ENCODE measurements at places on chromosomes 13 and 19.

DNA sequence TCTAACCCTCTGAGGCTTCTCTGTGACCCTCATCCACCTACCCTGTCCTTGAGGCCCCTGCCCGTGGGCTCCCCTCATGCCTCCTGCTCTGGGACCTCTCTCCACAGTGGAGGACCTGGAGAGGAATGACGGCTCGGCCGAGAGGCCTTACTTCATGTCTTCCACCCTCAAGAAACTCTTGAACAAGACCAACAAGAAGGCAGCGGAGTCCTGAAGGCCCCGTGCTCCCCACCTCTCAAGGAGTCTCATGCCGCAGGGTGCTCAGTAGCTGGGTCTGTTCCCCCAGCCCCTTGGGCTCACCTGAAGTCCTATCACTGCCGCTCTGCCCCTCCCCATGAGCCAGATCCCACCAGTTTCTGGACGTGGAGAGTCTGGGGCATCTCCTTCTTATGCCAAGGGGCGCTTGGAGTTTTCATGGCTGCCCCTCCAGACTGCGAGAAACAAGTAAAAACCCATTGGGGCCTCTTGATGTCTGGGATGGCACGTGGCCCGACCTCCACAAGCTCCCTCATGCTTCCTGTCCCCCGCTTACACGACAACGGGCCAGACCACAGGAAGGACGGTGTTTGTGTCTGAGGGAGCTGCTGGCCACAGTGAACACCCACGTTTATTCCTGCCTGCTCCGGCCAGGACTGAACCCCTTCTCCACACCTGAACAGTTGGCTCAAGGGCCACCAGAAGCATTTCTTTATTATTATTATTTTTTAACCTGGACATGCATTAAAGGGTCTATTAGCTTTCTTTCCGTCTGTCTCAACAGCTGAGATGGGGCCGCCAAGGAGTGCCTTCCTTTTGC lies 10.8 kb upstream of the ILF3 start:
- DNase-seq = no peak

DNA sequence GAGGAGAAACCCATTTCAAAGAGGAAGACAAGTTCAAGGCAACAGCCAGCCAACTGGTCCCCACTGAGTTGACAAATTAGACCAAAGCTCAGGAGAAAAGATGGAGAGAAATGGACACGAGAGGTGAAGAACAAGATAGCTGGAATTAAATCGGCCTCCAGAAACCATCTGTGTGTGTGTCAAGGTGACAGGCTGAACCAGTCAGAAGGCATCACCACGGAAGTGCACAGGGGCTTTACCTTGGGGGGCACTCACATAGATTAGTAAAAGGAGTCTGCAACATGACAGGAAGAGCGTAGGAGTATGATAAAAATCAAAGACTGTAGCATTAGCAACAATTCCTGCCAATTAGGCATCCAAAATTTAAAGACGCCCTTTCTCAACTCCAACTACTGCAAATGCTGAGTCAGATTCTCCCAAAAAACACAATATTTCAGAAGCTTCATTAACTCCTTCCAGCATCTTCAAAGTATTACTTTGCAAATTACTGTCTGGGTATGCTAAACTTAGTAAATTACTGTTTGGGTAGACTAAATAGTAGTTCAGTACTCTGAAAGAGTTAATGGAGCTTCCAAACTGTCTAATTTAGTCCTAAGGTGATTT lies 66.2 kb downstream of the FOXO1 start:
- no peak for DNase-seq

DNA sequence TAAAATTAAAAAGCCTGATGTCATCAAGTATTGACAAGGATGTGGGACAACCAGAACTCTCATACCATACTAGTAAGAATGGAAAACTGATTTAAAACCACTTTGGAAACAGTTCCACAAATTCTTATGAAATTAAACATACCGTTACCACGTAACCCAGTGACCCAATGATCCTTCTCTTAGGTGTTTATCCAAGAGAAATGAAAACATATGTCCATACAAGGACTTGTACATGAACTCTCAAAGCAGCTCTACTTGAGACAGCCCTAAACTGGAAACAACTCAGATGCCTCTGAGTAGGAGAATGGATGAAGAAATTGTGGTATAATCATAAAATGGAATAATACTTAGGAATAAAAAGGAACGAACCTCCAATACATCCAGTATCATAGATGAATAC lies 27.6 kb downstream of the SLC6A16 start:
- no peak for DNase-seq

DNA sequence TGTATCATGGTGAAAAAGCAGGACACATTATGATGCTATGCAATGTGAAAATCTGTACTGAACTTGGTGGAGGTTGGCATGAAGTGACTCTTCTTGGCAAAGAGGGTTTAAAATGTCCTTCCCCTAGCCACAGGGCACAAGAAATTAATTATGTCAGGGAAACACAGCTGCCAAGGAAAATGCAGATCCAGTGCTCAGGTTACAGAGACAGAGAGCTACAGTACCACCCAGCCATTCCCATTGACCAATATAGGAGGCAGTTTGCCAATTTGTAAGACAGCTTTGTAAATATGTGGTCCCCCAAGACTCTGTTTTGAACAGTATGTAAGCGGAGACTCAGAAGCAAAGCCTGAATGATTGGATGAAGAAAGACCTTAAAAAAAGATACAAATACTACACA lies 69.4 kb upstream of the KLF12 start:
- DNase-seq = no peak

GRCh38 chr13:33178209-33178840 lies 107.2 kb downstream of the STARD13 start:
- DNase-seq = no peak

DNA sequence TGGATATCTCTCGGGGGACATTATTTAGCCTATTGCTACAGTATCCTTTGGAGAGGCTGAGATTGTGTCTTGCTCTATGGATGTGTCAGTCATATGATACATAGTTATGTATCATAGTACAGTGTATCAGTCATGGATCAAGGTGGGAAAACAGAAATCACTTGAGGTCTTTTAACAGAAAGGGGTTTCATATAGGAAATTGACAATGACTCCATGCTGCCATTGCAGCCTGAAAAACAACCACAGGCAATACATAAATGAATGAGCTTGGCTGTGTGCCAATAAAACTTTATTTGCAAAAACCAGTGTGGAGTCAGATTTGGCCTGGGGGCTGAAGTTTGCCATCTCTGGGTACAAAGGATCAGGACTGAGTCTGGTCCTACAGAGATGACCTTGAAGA lies 35.4 kb downstream of the COLGALT1 start:
- DNase-seq = no peak

GRCh38 chr19:34282611-34283519 lies 28.5 kb downstream of the GARRE1 start:
- DNase-seq = no peak

- DNase-seq = no peak
Observed at GRCh38 chr13:32247887-32248286, 67.3 kb downstream of the ZAR1L start.

DNA sequence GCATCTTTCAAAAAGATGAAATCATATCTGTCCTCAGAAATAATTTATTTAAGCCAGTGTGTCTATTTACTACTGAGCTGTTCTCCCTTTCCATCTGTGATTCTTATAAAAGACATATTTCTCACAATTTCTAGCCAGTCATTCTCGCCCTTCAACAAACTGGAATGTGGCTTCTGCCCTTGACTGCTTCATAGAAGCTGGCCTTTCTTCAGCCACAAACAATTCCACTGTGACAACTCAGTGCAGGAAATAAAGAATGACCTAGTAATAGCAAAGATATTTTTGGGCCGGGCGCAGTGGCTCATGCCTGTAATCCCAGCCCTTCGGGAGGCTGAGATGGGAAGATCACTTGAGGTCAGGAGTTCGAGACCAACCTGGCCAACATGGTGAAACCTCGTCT lies 655.5 kb downstream of the PCDH9 start:
- DNase-seq = no peak

- DNase-seq = no peak
Observed at GRCh38 chr13:45240143-45240542, 39.3 kb upstream of the KCTD4 start.

DNA sequence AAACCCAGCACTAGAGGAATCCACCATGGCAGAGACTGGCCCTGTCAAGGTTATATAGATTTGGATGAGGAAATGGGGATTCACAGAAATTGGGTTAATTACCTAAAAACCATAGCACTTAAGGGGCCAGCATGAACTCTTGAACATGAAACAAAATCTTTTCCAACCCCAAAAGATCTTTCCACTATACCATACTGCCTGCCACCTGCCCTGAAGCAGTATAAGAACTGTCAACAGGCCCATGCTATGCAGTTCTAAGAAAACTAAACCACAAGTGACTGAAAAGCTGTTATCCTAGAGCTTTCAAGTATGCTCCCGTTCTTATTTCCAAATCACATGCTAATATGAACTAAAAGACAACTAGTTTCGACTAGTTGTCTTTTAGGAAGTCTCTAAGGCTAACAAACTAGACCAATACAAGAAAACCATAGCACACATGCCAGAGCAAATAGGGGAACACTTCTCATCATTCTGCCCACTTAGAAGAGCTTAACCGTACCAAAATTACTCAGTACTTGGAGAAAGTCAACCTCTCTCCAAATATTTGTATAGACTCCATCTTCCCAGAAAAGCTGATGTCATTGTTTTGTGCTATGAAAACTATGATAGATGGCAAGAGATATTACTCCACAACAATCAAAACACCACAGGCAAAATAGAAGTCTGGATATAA lies 27.5 kb downstream of the HSPH1 start:
- no peak for DNase-seq

DNA sequence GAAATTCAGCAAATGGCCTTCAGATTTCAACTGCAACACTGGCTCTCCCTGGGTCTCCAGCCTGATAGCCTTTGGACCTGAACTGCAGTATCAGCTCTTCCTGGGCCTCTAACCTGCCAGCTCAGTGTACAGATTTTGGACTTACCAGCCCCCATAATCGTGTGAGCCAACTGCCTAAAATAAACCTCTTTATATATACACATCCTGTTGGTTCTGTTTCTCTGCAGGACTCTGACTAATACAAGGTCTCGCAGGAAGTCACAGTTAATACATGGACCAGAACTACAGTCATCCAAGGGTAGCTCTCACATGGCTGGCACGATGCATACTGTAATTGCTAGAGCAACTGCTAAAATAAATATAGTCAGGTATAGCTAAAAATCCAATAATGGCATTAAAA lies 85.1 kb downstream of the KATNAL1 start:
- DNase-seq = no peak

GRCh38 chr13:44930963-44931623 lies 58.2 kb downstream of the NUFIP1 start:
- no peak for DNase-seq

GRCh38 chr13:40187324-40187795 lies 479.1 kb downstream of the FOXO1 start:
- peak; percentile 36 for DNase-seq

DNA sequence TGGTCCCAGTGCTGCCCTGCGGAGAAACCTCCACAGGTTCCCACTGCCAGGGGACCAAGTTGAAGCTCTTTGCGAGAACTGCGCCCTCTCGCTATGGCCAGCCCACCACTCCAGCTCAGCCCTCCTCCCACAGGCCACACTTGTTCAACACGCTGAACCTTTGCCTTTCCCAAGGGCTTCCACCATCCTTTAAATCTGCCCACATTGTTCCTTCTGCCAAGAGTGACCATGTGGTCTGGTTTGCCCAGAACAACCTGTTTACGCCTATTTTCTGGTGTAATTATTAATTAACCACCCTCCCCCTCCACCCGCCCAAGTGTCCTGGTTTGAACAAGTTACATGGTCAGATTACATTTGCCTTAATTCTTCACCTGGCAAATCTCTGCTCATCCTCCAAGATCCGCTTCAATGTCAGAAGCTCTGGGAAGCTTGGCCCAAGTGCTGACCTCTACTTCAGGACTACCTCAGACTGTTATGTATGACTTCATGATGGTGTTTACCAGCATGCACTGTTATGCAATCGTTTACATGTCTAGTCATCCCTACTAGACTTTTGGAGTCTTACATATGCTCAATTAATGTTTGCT lies 12.0 kb upstream of the USP12 start:
- DNase-seq = no peak

DNA sequence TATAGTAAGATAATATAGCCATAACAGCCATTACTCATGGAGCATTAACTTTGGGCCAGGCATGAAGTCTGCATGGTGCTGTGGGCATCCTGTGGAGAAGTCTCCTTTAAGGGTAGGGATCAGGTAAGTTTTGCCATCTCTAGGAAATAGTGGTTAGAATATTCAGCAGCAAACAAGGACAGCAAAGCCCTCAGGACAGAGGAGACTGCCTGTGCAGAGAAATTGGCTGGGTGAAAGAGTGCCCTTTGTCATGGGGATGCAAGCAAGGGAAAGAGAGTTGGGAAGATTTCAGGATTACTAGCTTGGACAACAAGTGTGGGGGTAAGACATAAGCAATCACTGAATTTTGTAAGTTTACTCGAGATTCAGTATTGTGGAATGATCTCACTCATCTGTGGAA lies 15.7 kb upstream of the OBI1 start:
- DNase-seq = no peak

- no peak for DNase-seq
Observed at GRCh38 chr13:46229251-46229650, 17.5 kb downstream of the LRRC63 start.

- no peak for DNase-seq
Observed at GRCh38 chr13:45178349-45179162, 22.3 kb downstream of the KCTD4 start.

GRCh38 chr19:5001615-5002014 lies 32.7 kb downstream of the KDM4B start:
- DNase-seq = no peak

DNA sequence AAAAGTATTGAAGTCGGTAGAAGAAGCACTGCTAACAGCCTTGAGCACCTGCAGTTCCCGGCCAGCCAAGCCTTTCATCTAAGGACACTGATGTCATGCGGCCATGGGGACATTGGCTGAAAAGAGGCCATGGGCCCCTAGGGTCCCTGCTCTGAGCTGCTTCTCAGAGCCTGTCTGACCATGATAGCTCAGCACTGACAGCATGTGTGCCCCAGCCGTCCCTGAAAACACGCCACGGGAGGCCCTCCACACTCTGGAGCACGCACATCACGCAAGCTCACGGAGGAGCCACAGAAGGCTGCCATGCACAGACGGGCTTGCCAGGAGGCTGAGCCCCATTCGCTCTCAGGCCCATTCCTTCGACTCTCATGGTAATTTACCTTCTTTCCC lies 51.8 kb downstream of the MLLT1 start:
- DNase-seq = no peak

DNA sequence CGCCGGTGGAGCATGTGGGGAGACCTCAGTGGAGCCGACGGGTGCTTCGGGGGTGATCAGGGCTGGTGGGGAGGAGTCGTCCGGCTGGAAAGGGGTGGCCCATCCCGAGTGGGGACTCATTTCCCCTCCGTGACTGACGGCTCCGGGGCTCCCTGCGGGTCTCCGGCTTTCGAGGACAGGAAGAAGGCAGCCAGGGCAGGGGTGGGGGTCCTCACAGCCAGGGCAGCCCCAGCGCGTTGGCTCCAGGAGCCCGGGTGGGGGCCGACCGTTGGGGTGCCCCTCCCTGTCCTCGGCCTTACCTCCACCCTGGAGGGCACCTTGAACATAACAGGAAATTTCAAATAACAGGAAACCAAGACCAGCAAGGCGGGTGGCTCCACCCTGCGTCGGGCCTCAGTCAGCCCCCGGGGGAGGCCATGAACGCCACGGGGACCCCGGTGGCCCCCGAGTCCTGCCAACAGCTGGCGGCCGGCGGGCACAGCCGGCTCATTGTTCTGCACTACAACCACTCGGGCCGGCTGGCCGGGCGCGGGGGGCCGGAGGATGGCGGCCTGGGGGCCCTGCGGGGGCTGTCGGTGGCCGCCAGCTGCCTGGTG lies at the start of gene S1PR4:
S1PR4 (plus strand) TSS at position 393 of the 596 bp plus-strand sequence; CDS start at position 417, 24 bp downstream.
- DNase-seq = peak; percentile 50

GRCh38 chr19:33293255-33294057 lies 8.9 kb downstream of the CEBPA start:
- no peak for DNase-seq

GRCh38 chr19:42224940-42225717 lies 5.0 kb downstream of the ZNF526 start:
- DNase-seq = no peak
